ENCODE measurements at places on chromosomes 12 and 14. TPM values are rescaled to one million over a fixed set of nuclear protein-coding genes. Genes with fewer than 3 reads are reported as not detected.

ALX1 gene
- total RNA-seq: 0.33 TPM

DNA sequence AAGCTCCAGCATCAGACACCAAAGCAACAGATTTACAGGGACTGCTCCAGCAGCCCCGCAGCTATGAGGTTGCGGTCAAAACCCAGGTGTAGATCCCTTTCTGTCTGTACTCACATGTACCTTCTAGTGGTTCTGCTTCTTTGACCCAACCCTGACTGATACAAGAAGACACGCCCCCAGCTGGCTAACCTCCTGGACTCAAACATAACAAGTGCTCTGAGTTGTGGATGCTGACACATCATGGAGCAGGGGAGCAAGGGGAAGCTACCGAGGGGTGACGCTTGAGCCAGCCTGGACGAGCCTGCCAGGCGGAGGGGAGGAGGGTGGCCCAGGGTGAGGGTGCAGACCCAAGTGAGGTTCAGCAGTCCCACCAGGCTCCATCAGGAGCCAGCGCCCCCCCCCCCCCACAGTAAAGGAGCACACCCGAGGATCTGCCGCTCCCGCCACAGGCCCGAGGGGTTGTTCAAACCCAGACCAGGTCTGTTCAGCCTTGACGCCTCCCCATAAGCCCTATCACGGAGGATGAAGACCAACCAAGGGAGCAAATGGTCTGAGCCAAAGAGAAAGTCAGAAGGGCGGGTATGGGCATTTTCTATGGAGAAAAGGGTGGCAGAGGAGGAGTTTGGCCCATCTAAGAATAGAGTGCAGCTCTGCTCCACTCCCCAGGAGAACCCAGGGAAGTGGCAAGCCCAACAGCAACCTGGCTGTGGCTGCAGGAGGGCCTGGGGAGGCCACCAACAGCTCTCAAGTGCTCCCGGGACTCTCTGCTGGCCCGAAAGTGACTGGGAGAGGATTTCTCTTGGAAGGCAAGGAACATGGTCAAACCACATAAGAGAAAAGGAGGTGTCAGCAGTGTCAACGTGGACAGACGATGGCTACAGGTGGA, 229.4 kb downstream of the BCL11B start:
- H3K27ac ChIP-seq: no peak overlapping the region
- H3K36me3 ChIP-seq: no peaks in the 10 kb centered on the region
- H3K4me1 ChIP-seq: no peaks in the 10 kb centered on the region
- H3K27me3 ChIP-seq: no peaks in the 10 kb centered on the region
- DNase-seq: no peak
- H3K4me3 ChIP-seq: no peak overlapping the region

- DNase-seq: no peak
- no peaks in the 10 kb centered on the region for H3K27me3 ChIP-seq
- no peaks in the 10 kb centered on the region for H3K36me3 ChIP-seq
- no peak overlapping the region for H3K4me3 ChIP-seq
- H3K4me1 ChIP-seq: no peaks in the 10 kb centered on the region
Observed at GRCh38 chr12:102423462-102423861, 56.9 kb downstream of the IGF1 start.

KRT2 gene
- not detected for total RNA-seq

- peak overlapping the region; percentile 60 for H3K4me3 ChIP-seq
- H3K36me3 ChIP-seq: peaks cover 22% of the 10 kb centered on the region
- H3K27me3 ChIP-seq: no peaks in the 10 kb centered on the region
- H3K27ac ChIP-seq: peak overlapping the region; percentile 96
- DNase-seq: no peak
Observed at GRCh38 chr12:124387528-124387911, 92.6 kb downstream of the RFLNA start.

Measured in sigmoid colon (tissue), 7 donors.